ENCODE measurements at places on chromosomes 6 and 20.

- no peak for DNase-seq
Measured at GRCh38 chr20:22374066-22374465, 210.3 kb downstream of the FOXA2 start.

- DNase-seq: no peak
Measured at GRCh38 chr6:47165918-47166317, 123.8 kb upstream of the ADGRF1 start.

- no peak for DNase-seq
Measured at GRCh38 chr6:20833881-20834515, 299.7 kb downstream of the CDKAL1 start.

- DNase-seq: no peak
Measured at GRCh38 chr6:46903175-46903574, 18.6 kb downstream of the ADGRF5 start.

DNA sequence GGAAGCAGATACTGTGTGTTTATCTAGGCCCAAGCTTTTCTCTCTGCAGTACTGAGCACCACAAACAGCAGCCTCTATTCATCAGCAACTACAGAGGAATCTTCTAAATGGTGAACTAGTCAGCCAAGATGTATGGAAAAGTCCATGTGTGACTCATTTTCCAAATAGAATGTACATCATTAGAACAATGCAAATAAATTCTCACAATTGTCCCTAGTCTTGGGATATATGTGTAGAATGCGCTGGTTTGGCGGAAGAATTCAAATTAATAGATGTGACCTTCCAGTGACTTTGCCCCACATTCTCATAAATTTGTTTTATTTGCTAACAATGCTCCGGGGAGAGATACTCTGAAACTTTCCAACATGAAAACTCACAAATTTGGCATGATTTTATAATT, 436.2 kb downstream of the CBLN4 start:
- no peak for DNase-seq

- no peak for DNase-seq
Measured at GRCh38 chr20:47521059-47521808, 19.5 kb downstream of the NCOA3 start.

GRCh38 chr6:124123617-124124209, 320.0 kb downstream of the NKAIN2 start:
- no peak for DNase-seq

DNA sequence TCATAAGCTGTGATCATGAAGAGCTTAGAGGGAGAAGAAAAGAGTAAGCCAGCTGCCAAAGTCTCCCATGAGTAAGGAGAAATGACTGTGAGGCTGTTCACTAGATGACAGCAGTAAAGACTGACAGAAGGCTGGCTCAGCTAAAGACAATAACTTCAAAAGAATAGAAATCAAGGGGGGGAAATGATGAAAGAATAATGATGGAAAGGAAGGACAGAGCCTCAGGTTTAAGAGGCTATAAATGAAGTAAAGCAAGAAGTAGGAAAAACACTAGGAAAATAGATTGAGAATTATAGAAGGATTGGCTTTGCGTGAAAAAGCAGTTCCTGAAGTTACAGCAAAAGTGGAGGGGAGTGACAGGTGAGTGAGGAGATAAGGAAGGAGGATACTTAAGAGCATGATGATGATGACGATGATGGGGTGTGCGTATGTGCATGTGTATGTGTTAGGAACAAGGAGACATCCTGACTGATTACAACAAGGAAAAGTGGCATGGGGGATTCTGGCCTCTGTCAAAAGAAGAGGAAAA, 48.2 kb downstream of the HBS1L start:
- no peak for DNase-seq

- DNase-seq: no peak
Measured at GRCh38 chr6:72218125-72218524, 331.8 kb downstream of the RIMS1 start.

- no peak for DNase-seq
Measured at GRCh38 chr6:81614292-81614691, 138.2 kb downstream of the TENT5A start.

DNA sequence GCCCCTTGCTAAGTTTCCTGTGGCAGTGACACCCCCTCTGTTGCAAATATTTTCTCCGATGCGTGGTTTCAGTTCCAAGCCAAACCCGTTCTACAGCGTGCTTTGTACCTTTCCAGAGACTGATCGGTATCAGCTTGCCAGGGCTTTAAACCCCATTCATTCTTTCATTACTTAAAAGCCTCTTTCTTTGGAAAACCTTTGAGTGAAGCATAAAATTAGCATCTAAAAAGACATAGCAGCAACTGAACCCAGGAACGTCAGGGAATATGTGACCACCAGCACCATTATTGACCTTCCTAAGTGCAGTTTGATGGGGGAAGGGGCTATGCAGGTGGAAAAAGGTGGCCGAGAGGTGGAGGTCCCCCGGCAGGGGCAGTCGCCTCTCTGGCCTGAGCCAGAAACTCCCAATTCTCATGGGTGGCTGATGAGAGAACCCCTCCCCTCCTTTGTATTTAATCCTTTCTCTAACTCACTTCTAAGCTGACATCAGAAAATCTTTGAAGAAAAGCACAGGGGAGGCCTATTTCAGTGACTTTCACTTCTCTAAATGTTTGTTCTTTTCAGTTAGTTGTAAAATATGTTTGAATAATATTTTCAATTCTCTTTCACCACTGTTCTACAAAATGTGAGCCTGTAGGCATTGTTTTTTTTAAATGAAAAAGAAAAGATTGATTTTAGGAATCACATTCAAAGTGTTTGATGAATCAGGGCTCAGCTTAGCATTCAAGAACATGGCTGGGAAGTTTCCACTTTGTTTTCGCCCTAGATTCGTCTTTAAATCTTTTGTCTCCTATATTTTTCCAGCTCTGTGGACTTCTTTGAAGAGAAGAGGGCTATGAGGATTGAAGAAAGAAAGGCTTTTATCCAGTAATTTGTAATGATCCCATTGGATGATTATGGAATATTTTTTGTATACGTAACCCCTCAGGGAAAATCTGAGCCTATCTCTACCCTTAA, 89.2 kb downstream of the RSPH3 start:
- DNase-seq: no peak

- no peak for DNase-seq
Measured at GRCh38 chr6:155380666-155381332, 66.5 kb upstream of the TFB1M start.

DNA sequence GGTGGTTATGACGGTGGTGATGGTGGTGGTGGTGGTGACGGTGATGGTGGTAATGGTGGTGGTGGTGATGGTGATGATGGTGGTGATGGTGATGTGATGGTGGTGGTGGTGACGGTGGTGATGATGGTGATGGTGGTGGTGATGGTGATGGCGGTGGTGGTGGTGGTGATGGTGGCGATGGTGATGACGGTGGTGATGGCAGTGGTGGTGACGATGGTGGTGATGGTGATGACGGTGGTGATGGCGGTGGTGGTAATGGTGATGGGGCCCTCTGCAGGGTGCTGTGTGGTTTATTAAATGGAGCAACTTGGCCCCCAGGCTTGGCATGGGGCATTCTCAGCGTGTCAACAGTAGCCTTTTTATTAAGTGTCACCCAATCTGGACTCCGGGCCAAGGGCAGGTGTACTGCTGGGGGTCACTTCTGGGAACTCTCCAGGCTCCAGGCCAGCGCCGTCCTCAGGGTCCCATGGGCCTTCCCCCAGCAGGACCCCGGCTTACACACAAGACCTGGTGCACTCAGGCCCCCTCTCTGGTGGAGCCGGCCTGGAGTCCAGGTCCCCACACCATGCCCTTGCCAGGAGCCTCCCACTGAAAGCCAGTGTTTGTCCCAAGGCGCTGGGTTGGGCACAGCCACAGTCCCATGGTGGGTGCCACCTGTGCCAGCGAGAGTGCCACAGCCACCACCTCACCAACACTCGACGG, 8.8 kb downstream of the CABLES2 start:
- no peak for DNase-seq

DNA sequence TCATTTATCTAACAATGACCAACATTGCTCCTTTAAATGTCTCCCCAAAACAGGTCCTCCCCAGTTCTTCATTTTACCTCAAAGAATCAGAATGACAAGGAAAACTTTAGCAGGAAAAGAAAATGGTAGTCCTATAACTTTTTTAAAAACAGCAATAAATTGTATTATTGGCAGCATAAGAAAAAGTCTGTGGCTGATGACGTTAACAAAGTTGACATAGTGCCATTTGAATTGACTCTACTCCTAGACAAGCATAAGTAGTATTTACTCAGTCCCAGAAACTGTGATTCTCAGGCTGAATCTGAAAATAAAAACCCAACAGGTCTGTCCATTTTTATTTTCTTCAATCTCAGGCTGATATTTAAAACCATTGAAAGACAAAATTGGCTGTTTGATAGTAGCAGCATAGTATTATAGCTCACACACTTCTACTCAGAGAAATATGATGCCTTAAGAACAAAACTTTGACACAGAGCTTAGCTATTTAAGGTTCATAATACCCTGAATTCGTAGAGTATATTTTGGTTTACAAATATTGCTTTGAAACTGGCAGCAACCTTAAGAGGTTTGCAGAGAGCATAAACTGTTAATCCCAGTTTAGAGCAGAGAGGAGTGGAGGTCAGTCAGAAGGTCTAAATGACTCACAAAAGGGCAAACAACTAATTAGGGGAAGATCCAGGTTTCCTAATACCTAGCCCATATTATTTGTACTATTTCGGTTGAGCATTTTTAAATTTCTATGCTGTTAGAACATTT, 35.0 kb upstream of the TENT5A start:
- DNase-seq: no peak

- DNase-seq: no peak
Measured at GRCh38 chr6:149563203-149563927, 2.8 kb upstream of the GINM1 start.

Measured in activated CD8-positive, alpha-beta memory T cell treated with anti-CD3 and anti-CD28 coated beads for 4 hours (primary cell).